ENCODE measurements at places on chromosomes 12 and 14.

GRCh38 chr12:57049890-57050289, at the start of gene MYO1A:
TSS of gene MYO1A (minus strand) at chr12:57050129. CDS start at chr12:57048323, 1,806 bp downstream.
- ATAC-seq = no peak

- ATAC-seq = no peak
Measured at GRCh38 chr14:45968037-45968436, 683.5 kb downstream of the RPL10L start.

DNA sequence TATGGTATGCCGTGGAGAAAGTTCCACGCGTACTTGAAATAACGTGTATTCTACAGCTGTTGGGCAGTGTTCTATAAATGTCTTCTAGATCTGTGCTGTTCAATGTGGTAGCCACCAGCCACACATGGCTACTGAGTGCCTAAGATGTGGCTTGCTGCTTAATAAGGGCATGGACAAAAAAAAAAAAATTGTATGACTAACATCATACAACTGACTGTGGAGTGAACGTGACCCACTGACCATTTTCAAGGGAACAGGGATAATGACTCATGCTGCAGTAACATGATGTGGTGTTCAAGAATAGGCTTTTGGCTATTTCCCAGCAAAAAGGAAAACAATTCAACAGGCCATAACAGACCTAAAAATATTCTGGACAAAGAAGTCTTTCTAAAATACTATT, 13.0 kb downstream of the ATG14 start:
- peak; percentile 80 for ATAC-seq

DNA sequence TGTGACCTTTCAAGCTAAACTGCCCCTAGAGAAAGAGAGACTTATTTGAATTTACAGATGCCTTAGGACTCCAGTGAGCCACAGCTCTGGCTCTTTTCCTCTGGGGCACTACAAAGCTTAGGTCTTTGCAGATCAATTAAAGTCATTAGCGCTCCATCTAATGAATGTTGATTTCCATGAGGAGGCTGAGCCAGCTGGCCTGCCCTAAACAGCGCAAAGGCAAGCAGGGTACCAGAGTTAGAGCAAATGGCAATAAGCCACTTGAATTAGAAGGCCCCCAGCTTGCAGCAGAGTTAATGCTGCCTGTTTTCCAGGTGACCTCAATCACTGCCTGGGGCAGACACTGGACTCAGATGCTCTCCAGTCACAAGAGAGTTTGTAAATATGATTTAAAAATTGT, 695.3 kb downstream of the DIO2 start:
- no peak for ATAC-seq

- peak; percentile 17 for ATAC-seq
Measured at GRCh38 chr14:73729556-73730265, 15.5 kb upstream of the PNMA1 start.

GRCh38 chr12:83156815-83157214, 470.1 kb downstream of the TMTC2 start:
- no peak for ATAC-seq

DNA sequence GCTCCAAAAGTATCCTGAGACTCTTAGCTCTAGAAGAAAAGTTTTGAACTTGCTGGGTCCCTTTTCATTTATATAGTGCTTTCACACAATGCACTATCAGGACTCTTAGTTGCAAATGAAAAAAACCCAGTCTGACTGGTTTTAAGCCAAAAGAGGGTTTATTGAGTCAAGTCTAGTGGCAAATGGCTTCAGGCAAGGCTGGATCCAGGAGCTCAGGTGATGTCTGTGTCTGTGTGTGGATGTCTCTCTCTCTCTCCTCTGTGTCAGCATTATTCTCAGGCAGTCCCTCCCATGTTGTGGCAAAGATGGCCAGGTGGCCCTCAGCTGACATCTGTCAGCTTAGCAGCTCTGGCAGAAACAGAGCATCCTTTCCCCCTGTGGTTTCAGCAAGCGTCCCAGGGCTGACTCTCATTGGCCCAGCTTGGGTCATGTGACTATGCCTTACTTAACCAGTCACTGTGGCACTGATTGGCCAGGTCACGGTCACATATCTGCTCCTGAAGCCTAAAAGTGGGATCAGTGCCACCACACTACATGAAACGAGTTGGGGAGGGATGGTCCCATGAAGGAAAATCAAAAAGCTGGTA, 6.2 kb downstream of the TMEM120B start:
- ATAC-seq = peak; percentile 20

DNA sequence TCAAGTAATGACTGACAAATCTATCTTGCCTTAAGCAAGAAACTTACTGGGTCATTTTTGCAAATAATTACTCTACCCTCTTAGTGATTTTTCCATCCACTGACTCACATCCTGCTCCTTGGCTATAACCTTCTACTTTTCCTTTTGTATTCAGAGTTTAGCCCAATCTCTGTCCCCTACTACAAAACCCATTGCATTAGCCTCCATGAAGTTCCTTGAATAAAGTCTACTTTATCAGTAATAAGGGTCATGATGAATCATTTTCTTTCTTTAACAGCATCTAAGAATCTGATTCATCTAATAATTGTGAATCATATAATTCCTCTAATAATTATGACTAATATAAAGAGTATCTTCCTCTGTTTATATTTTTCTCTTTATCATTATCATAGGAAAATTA, 132.6 kb downstream of the NTS start:
- no peak for ATAC-seq

DNA sequence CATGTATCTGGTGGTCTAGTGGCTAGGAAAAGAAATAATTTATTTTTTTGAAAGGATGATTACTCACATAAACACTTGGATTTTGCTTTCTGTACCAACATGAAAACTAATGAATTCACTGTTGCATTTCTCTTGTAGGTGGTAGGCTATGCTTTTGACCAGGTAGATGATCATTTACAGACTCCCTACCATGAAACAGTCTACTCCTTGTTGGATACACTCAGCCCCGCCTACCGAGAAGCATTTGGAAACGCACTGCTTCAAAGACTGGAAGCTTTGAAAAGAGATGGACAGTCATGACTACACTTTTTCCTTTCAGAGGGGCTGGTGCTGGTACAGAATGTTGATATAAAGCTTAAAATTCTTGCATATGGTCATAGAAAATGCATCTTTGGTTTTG, 6.5 kb upstream of the AK7 start:
- ATAC-seq = no peak

- no peak for ATAC-seq
Measured at GRCh38 chr14:101499513-101499912, 61.8 kb upstream of the DIO3 start.

DNA sequence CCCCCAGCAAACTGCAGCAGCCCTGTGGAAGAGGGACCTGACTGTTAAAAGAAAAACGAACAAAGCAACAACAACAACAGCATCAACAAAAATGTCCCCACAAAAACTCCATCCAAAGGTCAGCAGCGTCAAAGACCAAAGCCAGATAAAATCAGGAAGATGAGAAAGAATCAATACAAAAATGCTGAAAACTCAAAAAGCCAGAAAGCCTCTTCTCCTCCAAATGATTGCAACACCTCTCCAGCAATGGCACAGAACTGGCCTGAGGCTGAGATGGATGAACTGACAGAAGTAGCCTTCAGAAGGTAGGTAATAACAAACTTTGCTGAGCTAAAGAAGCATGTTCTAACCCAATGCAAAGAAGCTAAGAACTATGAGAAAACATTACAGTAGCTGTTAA, 45.4 kb upstream of the PPP4R3A start:
- no peak for ATAC-seq

DNA sequence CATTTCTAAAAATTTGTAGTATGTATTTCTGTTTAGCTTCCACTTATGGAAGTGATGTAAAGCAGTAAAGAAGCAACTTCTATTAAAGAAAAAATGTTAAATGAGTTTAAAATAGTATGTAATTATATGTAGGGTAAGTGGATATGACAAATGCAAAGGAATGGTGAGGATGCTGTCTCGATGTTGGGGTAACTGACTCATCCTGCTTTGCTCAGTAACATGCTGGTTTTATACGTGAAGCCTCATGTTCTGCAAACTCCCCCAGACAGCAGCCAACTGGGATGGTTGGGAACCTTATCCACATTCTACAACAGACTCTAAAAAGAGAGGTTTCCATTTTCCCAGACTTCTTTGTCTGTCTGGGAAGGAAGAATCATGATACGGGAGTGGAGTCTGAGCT, 1006.4 kb upstream of the TMEM132C start:
- no peak for ATAC-seq

- no peak for ATAC-seq
Measured at GRCh38 chr14:105433161-105433605, 13.6 kb downstream of the MTA1 start.

GRCh38 chr14:74945852-74946658, 9.3 kb downstream of the PGF start:
- ATAC-seq = peak; percentile 70

DNA sequence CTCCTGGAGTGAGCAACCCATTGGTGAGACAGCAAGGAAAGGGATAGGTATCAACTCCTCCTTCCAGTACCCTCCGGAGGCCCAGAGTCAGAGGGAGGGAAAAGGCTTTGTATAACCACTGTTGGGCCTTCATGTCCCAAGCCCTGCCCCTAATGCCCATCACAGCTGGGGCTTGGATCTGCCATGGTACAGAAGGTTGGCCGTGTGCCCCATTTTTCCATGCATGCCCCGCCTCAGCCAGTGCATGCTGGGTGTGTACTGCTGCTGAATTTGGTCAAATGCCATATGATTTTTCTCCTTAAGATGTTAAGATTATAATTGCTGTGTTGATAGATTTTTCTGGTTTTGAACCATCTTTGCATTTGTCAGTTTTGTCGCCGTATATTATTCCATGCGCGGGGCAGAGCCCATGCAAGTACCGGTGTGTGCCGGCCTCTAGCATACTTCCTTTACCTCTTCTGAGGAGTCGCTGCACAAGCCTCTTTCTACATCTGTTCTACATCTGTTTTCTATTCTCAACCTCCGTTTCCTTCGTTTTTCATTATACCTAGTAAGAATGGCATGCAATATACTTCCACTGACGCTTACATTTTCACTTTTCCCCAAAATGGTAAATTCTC, 26.6 kb downstream of the PPP2R5C start:
- peak; percentile 19 for ATAC-seq

DNA sequence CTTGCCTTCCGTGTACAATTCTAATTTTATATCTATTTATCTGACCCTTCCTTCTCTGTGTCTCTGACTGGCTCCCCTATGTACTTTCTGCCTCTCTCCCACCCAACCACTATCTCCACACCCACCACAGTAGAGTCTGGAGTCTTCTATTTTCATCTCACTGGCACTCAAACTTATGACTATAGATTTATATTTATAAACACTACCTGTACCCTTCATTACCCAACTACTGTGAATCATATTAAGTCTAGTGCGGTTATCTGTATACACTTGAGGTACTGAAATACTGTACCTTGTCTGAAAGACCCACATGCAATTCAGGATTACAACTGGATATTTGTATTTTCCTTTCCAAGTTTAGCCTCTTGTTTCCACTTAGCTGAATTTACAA, 36.1 kb downstream of the ATP2B1 start:
- ATAC-seq = no peak

GRCh38 chr12:4168036-4168435, 105.5 kb upstream of the CCND2 start:
- no peak for ATAC-seq

DNA sequence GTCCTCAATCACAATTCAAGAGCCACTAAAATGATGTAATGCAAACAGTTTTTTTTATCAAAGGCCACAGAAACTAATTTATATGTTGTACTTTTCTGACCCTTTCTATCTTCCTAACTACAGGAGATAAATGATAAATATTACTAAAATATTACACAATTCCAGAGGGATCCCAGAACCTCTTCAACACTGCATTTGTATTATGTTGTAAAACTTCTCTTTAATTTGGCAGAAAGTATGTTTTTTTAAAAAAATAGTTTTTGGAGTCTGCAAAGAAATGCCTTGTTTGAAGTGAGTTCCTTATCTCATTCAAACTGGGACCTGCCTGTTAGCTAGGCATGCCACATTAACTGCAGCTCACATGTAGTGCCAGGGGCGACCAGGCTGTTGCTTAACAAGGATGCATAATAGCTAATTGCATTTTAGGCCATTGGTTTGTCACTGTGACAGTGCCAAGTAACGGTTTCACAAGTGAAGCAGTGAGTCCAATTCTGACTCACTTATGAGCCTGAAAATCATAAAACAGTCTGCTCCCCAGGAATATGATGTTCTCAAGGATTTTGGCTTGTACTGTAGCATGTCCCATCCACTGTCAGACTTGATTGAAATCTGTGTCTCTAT, 266.9 kb downstream of the KTN1 start:
- ATAC-seq = no peak

DNA sequence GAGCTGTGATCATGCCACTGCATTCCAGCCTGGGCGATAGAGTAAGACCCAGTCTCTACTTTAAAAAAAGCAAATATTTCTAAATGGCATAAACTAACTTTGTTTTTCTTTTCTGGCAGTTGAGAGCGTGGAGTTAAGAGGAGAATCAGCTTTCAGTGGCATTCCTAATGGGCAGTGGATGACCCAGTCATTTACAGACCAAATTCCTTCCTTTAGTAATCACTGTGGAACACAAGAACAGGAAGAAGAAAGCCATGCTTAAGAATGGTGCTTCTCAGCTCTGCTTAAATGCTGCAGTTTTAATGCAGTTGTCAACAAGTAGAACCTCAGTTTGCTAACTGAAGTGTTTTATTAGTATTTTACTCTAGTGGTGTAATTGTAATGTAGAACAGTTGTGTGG, 21.2 kb downstream of the TDG start:
- ATAC-seq = no peak

GRCh38 chr12:40903040-40903439, 210.8 kb downstream of the CNTN1 start:
- ATAC-seq = no peak

DNA sequence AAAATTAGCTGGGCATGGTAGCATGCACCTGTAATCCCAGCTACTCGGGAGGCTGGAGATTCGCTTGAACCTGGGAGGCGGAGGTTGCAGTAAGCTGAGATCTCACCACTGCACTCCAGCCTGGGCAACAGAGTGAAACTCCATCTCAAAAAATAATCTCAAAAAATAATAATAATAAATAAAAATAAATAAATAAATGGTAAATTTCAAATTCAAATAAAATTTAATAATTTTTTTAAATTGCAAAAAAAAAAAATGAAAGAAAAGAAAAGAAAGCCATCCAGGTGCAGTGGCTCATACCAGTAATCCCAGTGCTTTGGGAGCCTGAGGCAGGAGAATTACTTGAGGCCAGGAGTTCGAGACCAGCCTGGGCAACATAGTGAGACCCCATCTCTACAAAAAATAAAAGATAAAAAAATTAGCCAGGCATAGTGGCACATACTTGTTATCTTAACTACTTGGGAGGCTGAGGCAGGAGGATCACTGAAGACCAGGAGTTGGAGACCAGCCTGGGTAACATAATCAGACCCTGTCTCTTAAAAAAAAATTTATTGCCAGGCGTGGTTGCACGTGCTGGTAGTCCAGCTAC, 36.4 kb downstream of the ALDH2 start:
- ATAC-seq = no peak

- ATAC-seq = no peak
Measured at GRCh38 chr14:61335671-61336275, 14.4 kb downstream of the PRKCH start.

GRCh38 chr14:74510959-74511409, 17.4 kb downstream of the ISCA2 start:
- ATAC-seq = peak; percentile 63

GRCh38 chr12:26125400-26126339, 833 bp upstream of the BHLHE41 start:
- peak; percentile 85 for ATAC-seq

GRCh38 chr14:30957813-30958370, 67.6 kb upstream of the AP4S1 start:
- no peak for ATAC-seq
